ENCODE measurements at places on chromosomes 1 and 21.

GRCh38 chr1:203335503-203335902 lies 15.4 kb downstream of the FMOD start:
- no peak for DNase-seq

DNA sequence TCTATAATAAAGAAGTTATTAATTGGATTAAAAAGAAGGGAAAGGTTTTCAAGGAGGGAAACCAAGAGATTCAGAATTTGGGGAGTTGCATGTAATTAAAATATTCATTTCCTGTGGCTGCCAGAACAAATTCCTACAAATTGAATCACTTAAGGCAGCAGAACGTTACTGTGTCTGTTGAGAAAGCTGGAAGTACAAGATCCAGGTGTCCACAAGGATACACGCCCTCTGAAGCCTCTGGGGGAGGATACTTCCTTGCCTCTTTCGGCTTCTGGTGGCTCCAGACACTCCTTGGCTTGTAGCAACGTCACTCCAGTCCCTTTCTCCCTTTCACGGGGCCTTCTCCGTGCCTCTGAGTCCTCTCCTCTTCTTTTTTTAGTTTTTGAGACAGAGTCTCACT lies 67.9 kb downstream of the KAZN start:
- DNase-seq = no peak

GRCh38 chr1:198276241-198276640 lies 119.4 kb downstream of the NEK7 start:
- DNase-seq = no peak

GRCh38 chr1:40663324-40664166 lies 1.9 kb downstream of the RIMS3 start:
- DNase-seq = peak; percentile 36

GRCh38 chr1:72954943-72955342 lies 672.6 kb upstream of the NEGR1 start:
- no peak for DNase-seq

GRCh38 chr1:230867101-230867902 lies 1.0 kb downstream of the C1orf198 start:
- no peak for DNase-seq

GRCh38 chr1:212606395-212607205 lies 2.0 kb upstream of the ATF3 start:
- DNase-seq = no peak

DNA sequence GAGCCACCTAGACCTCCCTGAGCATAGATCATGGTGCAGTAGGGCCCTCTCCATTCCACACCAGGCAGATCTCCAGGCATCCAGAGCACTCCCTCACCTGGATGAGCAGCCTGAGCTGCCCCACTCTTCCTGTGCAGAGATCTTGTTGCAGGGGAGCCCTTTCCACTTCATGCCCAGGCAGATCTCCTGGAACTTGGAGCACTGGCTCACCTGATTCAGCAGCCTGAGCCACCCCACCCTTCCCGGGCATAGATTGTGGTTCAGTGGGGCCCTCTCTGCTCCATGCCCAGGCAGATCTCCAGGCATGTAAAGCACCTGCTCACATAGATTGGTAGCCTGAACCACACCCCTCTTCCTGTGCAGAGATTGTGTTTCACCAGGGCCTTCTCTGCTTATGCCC lies 78.0 kb downstream of the SEC16B start:
- no peak for DNase-seq

- no peak for DNase-seq
These were observed 370.6 kb downstream of the PTPRC start for GRCh38 chr1:199009447-199009846.

GRCh38 chr1:191869790-191870312 lies 288.4 kb upstream of the RGS18 start:
- no peak for DNase-seq

DNA sequence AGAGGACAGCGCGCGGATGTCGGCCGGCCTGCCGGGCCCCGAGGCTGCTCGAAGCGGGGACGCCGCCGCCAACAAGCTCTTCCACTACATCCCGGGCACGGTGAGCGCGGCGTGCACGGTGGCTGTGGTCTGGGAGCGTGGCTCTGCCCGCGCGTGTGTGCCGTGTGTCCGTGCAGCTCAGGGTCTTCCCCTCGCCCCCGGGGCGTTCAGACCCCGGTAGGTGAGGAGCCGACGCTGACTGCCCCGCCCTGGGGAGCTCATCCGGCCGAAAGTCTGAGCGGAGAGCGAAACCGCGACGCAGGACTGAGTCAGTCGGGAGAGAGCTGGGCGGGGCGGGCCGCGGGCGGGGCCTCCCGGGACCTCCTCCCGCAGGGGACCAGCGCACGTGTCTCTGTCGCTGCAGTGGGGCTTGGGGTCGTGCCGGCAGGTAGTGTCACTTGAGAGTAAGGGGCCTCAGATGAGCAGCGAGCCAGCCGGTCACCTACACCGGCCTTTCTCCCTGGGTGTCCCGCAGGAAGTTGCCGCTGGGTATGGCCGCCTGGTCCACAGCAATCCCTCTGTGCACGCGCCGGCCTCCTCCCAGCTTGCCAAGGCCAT lies 520 bp downstream of the PLEKHN1 start:
- DNase-seq = no peak

DNA sequence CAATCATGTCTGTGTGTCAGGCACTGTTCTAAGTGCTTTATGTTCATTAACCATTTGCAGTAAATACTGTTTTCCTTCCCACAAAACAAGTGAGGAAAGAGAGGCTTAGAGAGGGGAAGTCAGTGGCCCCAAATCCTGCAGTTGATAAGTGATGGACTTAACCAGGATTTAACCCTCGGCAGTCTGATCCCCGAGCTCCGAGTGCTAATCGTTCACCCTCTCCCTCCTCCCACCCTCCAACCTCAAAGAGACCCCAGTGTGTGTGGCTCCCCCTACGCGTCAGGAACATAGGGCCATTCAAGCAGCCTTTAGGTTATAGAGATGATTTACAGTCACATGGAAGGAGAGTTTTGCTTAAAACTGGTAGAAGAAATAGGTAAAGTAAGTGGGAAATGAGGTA lies 47.2 kb downstream of the SCCPDH start:
- DNase-seq = no peak

- DNase-seq = no peak
These were observed 42.4 kb downstream of the TNFSF4 start for GRCh38 chr1:173164686-173165085.

DNA sequence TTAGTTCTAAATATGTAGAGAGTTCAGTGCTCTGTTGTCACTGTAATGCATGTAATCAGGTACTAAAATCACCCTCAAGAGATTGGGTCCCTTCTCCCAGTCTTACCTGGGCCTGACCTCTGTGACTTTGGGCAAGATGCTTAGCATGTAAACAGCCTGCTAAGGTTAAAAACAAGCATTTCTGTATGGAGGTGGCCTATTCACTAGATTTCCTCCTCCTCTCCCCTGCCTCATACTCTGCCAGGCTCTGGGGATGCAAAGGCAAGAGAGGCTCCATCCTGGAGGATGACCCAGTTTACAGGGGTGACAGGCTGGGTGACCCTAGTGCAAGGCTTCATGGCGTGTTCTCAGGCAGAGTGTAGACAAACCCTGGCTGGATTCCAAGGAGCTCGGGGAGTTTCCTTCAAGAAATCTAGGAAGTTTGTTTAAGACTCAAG lies 28.8 kb downstream of the VANGL2 start:
- no peak for DNase-seq

DNA sequence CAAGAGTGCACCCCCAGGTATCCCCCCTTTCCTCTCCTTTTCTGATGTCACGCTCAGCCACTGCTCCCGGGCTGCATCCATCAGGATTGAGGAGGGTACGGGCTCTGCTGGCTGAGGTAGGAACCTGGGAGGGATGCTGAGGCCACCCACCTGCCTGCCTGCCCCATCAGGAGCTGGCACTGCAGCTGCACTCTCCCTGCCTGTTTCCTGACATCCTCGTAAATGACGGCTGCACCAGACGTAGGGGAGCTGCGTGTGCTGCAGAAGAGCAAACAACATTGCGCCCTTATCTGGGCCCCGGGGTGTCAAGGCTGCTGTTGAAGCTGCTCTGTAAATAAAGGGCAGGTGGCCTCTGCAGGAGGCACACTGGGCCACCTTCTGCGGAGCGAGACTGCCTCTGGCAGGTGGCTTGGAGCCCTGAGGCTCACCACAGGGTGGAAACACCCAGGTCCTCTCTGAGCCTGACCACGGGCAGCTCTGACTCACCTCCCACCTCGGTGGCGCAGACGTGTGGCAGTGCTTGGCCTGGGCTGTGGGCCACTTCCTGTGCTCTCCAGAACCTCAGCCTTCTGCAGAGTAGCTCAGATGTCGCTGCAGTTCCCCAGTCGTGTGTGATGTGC lies 30.9 kb downstream of the SNAP47 start:
- peak; percentile 90 for DNase-seq

- no peak for DNase-seq
These were observed 55.5 kb downstream of the OLFML3 start for GRCh38 chr1:114034567-114035303.

DNA sequence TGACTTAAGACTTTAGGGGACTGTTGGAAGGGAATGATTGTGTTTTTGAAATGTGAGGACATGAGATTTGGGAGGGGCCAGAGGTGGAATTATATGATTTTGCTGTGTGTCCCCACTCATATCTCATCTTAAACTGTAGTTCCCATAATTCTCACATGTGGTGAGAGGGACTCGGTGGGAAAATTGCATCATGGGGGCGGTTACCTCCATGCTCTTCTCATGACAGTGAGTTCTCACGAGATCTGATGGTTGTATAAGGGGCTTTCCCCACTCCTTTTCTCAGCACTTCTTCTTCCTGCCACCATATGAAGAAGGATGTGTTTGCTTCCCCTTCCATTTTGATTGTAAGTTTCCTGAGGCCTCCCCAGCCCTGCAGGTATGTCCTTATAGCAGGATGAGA lies 35.0 kb upstream of the SCAF4 start:
- DNase-seq = no peak

GRCh38 chr1:6416295-6416656 lies 3.4 kb downstream of the HES2 start:
- DNase-seq = no peak

GRCh38 chr21:25506887-25507286 lies 100.4 kb downstream of the MRPL39 start:
- DNase-seq = no peak

DNA sequence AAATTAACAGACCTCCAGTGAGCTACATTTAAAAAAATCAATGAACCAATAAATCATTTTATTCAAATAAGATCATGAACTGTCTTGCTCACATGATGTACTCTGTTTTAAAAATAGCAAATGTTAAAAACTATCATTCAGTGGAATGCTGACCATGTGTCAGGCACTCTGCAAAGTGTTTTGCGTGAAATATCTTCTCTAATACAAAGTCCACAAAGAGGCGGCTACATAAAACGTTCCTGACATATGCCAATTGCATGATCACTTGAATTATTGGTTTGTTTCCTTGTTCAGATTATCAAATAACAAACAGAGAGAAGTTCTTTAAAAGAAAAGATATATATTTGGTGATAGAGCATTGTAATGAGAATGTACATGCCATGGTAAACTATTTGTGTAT lies 10.7 kb downstream of the FMO2 start:
- no peak for DNase-seq

DNA sequence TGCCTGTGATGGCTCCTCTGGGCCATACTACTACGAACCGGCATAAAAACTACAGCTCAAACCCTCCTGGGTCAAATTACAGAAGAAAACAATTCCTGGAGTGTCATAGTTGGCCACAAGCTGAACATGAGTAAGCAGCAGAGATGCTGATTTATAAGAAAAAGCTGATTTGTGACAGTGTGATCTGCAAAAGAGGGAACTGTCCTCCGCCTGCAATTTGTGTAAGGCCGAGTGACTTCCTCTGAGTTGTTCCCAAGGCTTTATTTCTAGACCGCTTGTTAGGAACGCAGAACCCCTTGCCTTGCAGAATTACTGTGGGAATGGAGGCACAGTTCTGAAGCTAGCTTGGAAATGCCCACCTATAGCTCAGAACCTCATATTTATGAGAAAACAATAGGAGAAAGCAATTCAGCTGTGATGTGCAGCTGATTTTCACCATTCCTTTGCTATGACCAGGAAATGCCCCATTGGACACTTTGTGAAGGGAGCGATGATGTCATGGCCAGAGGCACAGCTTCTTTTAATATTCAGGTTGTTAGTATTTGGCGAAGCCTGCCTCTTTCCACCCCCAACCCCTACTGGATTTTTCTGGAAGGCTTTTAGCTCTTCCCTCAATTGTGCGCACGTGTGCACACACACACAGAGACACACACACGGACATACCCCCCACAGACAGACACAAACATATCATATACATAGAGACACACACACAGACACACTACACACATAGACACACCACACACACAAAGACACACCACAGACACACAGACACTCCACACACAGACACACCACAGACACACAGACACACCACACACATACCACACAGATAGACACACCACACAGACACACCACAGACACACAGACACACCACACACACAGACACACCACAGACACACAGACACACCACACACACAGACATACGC lies 47.6 kb downstream of the IER5 start:
- DNase-seq = no peak

- DNase-seq = no peak
These were observed 14.4 kb downstream of the ABCG1 start for GRCh38 chr21:42233067-42233961.

DNA sequence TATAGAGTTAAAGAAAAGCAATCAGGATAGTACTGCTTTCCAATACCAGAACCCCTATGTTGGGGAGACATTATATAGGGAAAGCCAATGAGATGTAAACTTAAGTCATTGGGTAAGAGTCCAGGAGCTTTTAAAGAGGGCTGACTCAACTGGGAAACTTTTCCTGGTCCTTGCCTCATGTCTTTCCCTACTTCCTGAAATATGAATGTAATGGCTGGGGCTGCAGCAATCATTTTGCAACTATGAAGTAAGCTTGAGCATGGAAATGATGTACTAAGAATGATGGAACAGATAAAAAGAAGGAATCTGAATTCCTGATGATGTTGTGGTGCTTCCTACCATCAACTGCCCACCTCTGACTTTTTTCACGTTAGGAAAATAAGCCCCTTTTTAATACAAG lies 55.7 kb downstream of the WDR3 start:
- no peak for DNase-seq

- no peak for DNase-seq
These were observed 22.4 kb upstream of the ARHGAP29 start for GRCh38 chr1:94259635-94260289.

- DNase-seq = no peak
These were observed 2.9 kb downstream of the ABCA4 start for GRCh38 chr1:94118013-94118412.

DNA sequence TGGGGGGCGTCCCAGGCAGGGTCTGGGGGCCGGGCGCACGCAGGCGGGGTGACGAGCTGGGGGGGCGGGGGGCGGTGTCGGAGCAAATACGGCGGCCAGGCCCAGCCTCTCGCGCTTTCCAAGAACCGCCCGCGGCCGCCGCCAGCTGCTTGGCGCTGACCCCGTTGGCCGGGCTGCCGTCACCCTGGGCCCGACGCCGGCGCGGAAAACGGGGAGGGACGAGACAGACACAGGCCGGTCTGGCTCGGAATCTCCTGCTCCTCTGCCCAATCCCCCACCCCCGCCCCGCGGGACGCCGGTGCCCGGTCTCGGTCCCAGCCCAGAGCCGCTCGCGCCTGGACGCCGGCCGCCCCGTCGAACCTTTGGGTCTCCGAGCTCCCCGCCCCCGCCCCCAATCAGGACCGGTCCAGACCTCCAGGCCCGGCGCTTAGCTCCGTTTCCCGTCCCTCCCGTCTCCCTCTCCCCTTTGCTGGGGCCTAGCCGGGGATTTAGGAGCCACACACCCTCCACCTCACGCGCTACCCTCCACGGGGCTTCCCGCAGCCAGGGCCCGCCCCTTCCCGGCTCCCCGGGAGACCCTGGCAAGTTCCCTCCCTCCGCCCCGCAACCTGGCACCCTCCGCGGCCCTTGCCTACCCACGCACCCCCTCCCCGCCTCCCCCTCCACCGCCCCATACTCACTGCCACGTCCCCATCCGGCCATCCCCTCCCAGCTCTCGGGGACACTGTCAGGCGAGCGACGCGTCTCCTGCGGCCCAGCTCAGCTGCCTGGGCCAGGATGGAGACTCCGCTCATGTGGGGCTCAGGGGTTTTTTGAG lies 800 bp upstream of the MMP23B start:
- no peak for DNase-seq
